ENCODE measurements at places on chromosomes 2 and 18.
A peak's percentile ranks its signal among the peaks of the same experiment; 100 is the strongest.

GRCh38 chr2:157938556-157938955 is 62.4 kb upstream of the ACVR1 start:
- DNase-seq = no peak

GRCh38 chr2:198259496-198259895 is 455.1 kb downstream of the PLCL1 start:
- no peak for DNase-seq

- DNase-seq = no peak
Observed at GRCh38 chr2:164815071-164815793, 26.4 kb downstream of the COBLL1 start.

DNA sequence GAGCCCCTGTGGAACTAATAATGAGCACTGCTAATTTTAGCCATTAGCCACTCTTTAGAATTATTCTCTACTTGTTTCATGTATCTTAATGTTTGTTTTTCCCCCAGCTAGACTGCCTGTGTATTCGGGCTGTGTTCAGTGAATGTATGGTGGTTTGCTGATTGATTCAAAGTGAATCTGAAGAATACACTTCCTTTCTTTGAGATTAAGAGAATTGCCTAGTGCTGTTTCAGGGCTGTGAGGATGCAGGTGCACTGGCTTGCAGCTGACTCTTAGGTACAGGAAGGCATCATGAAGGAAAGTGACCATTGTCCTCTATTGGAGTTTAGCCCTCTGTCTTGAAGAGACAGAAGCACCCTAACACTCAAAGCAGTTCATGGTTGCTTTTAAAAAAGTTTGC is 138.7 kb downstream of the CERS6 start:
- DNase-seq = no peak

- no peak for DNase-seq
Observed at GRCh38 chr2:79453918-79454317, 58.9 kb upstream of the CTNNA2 start.

DNA sequence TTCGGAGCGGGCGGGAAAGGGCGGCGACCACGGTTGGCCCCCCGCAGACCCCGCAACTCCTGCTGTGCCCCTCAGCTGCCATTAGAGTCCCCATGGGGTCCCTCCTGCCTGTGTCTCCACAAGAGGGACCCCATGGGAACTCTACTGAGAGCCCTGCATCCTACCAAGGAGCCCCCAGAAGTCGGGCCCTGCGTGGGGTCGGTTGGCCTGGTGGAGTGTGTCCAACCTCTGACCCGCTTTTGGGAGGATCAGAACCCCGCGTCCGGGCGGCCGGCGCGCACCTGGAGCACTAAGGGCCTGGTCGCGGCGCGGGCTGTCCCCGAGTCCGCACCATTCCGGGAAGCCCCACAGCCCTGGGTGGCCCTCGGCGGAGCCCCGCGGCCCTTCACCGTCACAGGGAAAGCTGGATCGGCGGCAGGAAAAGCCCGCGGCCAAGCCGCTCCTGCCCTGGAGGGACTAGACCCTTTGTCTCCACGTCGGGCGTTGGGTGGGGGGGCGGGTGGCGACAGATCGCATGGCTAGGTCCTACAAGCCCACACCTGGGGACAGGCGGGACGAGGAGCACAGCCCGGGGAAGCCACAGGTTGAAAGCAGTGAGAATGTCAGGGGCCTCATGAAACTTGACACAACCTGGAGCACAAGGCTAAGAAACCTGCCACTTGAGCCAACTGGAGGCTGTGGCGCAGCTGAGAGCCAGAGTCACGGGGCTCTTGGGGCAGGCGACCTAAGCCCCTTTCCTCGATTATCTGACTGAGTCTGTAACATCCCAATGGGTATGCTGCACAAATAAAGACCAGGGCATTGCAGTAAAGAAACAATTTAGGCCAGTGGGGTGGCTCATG is 11.2 kb upstream of the CXXC1 start:
- DNase-seq = no peak

GRCh38 chr18:36650266-36650665 is 178.5 kb downstream of the TPGS2 start:
- DNase-seq = no peak

DNA sequence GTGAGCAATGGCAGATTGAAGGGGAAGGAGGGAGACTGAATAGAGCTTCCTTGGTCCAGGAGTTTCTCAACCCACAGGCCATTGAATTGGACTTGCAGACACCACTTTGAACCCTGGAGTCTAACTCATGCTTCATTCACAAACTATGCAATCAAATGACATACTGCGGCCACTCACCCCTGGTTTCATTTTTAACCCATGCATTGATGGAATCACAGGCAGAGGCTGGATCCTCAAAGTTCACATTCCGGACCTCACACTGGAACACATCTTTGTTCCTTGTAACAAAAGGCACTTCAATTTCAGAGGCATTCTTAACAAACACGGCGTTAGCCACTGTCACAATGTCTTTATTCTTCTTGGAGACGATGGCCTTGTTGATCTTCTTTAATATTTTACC is 40.7 kb downstream of the MRPL44 start:
- no peak for DNase-seq

GRCh38 chr2:98532756-98533155 is 75.6 kb downstream of the COA5 start:
- no peak for DNase-seq

DNA sequence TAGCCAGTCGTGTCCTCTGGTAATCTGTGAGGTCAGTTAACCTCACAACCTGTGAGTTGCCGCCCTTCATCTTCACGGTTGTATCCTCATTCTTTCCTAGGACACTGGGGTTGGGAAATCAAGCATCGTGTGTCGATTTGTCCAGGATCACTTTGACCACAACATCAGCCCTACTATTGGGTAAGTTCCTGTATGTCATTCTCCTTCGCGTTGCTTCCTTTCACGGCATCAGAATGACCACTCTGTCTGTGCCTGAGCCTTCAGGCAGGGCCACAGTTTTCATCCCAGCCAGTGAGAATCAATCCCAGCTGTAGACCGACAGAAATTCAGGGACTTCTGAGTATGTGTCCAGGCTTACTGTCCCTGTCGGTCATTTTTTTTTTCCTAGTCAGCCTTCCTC is 67.1 kb downstream of the RAB31 start:
- DNase-seq = no peak

DNA sequence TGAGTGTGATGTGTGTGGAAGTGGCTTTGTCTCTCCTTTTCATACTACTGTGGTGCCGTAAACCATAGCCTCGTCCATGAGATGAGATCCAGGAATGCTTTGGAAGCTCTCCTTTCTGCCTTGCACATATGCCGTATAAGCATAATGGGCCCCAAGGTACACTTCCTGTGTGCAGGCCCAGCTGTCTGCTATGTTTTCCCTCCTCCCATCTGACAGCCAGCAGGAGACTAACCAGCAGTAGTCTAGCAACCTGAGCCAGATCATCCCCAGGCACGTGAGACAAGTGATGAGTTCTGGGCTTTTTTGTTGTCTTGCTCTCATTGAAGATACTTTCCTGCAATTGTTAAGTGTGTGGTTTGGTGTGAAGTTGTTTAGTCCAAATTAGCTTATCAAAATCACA is 555.5 kb upstream of the LRRTM4 start:
- no peak for DNase-seq

DNA sequence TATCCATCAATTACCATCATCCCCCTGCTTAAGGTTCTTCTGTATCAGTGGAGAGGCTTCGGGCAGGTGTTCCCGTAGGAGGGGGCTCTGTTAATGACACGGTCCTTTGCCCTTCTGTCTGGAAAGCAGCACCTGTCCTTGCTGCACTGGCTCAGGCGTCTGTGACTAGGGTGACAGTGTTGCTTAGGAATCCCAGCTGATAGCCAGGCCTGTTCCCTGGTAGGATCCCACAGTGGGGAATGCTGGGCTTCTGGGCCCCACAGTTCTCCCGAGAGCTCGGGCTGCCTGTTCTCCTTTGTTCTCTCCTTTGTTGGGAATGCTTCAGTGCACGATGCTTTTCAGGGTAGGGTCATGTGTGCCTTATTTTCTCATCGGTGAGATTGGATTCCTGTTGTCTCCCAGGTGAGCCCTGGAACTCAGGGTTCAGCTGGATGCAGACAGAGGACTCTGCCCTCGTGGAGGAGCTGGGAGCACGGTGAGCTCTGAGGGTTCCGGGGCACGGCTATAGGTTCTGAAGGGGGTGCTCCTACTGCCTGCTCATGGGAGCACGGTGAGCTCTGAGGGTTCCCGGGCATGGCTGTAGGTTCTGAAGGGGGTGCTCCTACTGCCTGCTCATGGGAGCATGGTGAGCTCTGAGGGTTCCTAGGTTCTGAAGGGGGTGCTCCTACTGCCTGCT is 9.6 kb downstream of the SNTG2 start:
- no peak for DNase-seq

GRCh38 chr2:41061356-41061755 is 609.5 kb upstream of the SLC8A1 start:
- no peak for DNase-seq

DNA sequence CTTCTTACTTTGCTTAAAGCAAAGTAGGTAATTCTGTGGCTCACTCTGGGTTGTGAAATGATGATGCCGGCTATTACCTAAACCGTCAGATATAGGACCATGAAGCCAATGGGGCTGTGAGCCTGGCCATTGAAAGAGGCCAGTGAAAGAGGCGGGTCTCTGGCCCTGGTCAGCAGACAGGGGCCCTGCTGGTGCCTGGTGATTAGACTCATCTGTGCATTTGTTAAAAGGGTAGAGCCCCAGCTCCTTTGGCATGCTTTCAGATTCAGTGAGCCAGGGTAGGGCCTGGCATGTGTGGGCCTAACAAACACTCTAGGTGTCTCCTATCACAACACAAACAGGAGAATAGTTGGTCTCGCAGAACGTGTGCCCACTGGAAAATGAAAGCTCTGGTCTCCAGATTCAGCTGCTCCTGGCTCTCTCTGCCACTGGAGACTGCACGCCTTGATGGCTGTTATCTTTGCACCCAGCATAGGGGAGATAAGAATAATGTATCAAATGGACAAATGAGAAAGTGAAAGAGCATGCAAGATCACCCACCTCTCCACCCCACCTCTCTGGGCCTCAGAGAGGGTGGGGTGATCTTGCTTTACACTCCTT is 6.9 kb downstream of the LRRC30 start:
- DNase-seq = no peak

DNA sequence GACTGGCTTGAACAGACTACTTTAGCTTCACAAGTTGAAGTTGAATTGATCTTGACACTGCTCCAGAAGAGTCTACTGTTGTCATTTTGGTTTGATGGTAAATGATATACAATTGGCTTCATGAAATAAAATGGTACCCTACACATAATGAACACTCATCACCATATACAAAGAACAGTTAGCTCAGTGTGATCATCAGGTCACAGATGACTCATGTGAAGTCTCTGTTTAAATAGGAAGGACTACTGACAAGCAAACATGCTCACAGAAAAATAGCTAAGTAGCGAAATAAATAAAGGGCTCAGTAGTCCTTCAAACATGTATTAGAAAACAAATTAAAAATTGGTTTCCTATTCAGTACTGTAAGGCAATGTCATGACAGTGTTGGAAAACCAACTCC is 96.2 kb downstream of the MEIS1 start:
- no peak for DNase-seq

DNA sequence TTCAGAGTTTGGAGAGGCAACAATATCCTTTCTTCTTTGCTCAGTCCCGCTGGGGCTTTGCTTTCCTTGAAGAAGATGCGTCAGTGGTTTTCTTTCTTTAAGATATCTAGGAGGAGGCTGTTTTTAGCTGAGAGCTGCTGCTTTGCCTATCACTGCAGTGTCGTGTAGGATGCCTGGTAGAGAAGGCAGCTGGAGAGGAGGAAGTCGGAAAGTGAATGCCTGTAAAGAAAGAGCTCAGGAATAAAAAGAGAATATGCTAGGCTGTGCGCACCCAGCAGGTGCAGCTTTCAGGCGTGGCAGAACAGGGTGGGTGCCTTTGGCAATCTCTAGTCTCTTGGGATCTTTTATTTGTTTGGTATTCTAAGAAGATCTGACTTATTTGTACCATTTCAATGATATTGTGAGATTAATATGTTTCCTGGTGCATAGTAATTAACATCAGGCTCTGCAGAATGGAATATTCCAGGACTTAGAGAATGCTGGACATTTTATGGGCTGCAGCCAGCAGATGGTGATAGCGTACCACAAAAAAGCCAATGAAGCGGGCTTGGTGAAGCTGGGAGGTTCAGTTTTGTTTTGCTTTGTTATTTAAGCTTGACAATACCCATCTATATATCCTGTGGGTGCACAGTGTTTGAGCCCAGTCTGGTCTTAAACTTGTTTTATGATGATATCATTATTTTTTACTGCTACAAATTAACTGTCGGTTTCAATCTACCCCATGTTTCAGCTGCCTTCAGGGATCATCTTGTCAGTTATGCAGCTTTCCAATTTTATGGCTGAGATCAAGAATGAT is 34.9 kb downstream of the CAVIN2 start:
- peak; percentile 15 for DNase-seq

- DNase-seq = no peak
Observed at GRCh38 chr18:29377346-29377745, 1200.4 kb upstream of the CDH2 start.

DNA sequence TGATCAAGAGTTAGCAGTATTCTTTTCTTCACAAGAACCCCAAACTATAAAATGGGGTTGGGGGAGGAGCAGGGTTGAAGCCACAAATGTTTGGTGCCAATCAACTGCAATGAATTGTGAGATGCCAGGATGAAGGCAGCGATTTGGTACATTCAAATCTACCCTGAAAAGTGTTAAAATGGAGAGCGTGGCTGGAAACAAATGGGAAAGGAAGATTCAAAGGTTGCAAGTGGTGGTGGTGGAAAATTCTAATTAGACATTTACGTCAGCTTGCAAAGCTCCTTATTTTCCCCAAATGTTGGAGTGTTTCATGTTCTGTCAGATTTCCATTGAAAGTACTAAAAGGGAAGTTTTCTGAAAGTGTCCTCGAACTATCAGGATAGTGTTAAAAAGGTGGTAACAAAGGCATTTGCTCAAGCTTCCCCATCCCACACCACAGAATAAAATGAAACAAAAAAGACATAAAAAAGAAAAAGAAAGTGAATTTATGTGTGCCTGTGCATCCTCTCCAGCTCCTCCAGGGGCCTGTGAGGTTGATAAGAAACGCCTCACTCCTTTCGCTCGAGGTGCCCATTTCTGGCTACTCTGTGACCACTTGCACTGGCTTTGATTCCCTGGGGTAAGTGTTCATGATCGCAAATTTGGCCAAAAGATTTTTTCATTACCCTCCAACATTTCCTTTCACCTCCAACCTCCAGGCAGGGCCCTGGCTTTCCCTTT is 424.1 kb upstream of the POU3F3 start:
- no peak for DNase-seq

DNA sequence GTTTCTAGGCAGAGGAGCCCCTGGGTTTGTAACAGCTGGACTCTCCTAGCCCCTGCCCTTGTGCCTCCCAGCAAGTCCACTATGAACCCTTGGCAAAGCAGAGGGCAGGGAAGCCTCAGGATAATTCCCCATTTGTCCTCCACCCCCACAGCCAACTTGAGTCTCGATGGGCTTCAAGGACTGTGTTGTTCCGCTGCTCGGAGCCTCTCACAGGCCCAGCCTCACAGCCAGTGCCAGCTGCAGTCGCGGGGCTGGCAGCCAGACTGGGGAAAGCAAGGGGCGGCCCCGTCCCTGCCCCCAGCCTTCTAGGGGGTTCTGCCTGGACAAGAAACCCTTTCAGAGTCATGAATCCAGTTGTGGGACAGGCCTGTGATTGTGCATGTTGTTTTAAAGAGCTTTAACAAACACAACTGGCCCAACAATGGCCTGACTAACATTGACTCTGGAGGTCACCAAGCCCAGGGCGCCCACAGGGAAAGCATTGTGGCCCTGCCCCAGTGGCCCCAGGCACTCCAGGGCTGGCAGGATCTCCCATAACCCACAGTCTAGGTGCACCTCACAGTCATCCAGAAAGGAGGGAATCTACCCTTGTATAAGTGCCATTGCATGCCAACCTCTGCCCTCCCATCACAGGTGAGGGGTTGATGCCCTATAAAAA is 71.8 kb upstream of the DAPL1 start:
- no peak for DNase-seq

- no peak for DNase-seq
Observed at GRCh38 chr2:2707206-2707991, 376.3 kb upstream of the MYT1L start.
